ENCODE measurements at places on chromosomes 2 and 18.

DNA sequence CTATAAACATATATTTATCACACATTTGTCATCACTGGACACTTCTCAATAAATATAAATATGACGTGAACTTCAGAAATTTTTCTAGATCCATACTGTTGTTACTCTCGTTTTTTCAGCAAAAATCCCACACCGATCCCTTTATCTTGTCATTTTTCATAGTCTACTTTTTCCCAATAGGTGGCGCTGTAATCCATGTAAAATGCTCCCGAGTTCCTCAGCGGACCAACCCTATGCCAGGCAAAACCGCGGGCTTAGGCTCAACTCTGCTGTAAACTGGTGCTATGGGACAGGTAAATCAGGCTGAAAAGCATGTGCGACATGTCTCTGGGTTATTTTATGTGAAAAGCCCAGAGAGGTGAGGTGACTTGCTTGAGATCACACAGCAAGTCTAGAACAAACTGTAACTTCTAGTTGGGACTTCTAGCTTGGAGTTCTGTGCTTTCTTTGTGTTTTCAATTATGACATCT is 104.0 kb downstream of the COBLL1 start:
- DNase-seq: no peak

DNA sequence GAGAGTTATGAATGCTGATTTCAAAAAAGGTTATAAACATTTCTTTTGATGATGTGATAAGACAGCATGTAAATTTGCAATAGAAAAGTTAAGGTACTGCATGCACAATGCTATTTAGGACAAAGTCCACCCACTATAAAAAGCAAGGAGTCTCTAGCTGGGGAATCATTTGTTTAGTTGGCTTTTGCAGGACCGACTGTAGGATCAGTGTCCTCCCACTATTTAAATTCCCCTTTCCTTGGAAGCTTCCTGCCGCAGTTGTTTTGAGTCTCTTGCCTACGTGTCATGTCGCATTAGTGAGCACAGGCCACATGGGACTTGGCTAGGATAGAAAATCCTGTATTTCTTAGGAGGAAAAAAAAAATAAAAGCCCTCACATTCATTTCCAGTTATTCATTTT is 13.1 kb downstream of the QPCT start:
- no peak for DNase-seq

DNA sequence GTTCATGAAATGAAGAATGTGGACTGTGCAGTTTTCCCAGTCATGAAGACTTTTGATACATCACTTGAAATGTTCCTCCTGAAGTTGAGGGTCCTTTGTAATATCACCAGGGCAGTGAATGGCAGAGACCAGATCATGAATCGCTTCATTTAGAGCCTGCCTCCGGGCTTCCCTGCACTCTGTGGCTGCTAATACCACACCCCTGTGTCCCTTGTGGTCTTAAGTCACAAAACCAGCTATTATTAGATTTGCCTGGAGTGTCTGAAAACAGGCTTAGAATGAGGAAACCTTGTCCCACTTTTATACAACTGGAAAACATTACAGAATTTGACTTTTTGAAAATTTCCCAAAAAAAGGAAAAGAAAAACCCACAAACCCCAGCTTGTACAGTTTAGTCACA is 147.9 kb downstream of the MGAT5 start:
- DNase-seq: no peak

- DNase-seq: no peak
These were observed 234.3 kb downstream of the LRATD1 start for GRCh38 chr2:14866736-14867352.

DNA sequence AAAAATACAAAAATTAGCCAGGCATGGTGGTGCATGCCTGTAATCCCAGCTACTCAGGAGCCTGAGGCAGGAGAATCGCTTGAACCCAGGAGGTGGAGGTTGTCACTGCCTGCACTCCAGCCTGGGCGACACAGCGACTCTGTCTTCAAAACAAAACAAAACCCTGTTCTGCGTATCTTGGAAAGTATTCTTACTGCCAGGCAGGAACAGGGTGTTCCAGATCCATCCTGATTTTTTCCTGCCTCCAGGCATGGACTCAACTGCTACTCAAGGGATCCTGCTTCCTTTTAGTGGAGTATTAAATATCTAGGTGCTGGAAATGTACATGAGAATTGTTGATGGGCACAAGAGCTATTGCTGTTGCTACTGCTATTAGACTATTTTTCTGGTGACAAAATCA is 12.3 kb downstream of the HSPD1 start:
- DNase-seq: no peak

All from GM18507 (cell line).